Central memory CD4-positive, alpha-beta T cell (primary cell): ENCODE measurements at places on chromosomes 12 and 14.

DNA sequence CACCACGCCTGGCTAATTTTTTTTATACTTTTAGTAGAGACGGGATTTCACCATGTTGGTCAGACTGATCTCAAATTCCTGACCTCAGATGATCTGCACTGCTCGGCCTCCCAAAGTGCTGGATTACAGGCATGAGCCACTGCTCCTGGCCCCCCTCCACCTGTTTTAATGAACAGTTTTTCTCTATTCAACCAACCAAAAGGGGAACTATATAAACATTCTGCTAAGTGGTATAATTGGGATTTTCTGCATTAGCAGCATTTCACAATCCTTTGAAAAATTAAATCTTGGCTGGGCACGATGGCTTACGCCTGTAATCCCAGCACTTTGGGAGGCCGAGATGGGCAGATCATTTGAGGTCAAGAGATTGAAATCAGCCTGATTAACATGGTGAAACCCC, 44.8 kb downstream of the KNTC1 start:
- DNase-seq: no peak

DNA sequence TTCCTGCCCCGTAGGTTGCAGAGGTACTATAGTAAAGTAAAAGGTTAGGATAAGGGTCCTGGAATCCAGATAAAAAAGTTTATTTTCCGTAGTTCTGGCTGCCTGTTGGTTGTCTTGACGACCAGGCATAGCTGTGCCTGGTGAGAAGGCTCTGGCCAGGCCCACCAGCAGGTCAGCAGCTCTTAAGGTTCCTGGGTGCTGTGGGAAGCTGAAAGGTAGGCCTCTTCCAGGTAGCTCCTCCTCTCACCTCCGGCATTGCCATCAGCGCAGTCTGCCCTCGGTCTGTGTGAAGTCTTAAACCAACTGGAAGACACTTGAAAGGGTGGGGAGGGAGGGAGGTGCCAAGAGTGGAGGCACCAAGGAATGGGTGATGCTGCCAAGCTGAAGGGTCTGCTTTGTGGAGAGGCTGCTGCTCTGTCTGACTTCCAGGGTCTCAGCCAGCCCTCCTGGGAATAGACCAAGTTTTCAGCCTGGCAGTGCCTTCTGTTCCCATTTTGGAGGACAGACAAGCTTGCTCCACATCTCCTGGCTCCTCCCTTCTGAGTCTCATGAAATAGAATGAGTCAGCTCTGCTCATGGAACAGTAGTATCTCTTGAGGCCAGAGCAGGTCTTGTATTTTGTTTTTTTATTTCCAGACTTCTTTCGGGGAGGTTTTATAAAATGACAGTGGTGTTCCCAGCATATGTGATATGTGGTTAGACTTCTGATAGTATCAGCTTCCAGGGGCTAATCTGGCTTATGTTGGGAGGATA, 5.2 kb upstream of the ACADS start:
- DNase-seq: no peak

DNA sequence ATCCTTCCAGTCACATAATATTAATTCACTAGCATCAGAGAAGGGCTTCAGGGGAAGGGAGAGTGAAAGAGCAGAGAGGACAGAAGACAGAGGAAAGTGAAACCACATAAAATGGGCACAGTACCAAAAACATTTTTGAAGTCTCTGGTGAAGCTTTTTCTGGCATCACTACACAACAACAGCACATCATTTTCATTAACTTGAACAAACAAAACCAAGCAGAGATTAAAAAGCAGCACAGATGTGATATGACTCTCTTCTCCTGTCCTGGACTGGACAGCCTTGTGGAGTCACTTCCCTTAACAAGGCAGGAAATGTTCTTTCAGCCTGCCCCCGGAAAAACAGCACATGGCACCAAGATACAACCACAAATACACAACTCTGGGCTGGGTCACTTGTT, 112.0 kb downstream of the TSPAN8 start:
- no peak for DNase-seq

DNA sequence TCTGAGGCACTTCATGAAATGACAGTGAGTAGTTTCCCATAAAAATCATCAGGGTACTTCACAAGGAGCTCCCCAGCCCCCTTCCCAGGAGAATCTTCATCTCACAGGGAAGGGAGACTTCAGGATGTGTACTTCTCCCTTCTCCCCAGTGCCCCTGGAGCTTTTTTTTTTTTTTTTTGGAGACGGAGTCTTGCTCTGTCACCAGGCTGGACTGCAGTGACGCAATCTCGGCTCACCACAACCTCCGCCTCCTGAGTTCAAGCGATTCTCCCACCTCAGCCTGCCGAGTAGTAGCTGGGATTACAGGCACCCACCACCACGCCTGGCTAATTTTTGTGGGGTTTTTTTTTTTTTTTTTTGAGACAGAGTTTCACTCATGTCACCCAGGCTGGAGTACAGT, 10.4 kb downstream of the ITPK1 start:
- no peak for DNase-seq

DNA sequence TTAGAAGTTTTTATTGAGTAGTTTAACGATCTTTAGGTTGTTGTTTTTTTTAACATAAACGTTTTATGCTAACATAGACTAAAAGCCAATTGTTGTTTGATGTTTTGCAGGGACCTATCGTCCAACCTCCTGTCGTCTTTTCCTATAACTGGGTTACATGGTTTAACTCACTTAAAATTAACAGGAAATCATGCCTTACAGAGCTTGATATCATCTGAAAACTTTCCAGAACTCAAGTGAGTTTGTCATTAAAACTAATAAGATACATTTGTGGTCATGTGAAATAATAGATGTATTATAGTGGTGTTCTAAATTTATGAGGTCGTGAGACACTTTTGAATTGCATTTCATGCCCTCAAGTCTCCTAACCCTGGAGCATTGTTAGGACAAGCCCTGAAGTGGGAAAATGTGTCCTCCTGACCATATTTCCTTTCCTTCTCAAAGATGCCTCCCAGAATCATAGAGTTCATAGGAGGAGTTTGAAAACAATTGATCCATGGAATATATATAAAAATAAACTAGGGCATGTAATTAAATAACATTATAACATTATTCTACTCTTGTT, 84.9 kb downstream of the ZFC3H1 start:
- DNase-seq: no peak

- DNase-seq: no peak
Measured at GRCh38 chr14:95431199-95432143, 85.0 kb downstream of the SYNE3 start.

DNA sequence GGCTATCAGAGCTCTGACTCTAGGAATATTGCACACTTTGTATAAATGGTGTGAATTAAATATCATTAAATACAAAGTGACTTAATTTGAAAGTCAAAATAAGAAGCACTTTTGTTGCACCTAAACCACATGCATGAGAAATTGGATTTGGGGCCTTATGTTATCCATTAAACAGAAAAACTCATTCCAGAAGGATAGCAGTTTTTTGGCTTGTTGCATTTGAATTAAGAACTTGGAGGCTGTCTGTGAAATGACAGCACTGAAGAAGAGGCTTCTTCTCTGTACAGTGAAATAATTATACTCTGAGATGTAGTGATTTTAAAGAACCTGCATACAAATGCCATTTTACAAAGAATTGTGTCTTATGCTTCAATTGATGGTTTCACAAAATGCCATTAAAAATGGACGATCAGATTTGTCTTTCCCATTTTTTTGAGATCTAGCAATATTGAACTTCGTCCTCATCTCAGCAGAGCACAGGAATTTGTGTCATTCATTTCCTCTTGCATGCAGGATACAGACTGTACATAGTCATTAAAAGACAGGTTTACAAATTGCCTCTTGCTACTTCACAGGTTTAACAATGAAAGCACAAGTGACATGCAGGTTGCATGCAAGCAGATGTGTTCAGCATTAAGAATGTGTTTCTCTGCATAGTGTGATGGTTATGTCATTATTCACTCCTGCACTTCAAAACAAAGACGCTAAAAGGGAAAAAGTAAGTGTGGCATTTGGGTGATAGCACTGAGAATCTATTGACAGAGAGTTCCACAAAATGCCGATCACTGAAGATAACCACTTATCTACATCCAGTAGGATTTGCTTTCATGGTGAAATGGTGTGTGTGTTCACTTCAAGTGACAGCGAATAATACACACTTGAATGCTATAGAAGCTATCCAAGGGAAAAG, 35.9 kb upstream of the PYGL start:
- no peak for DNase-seq

GRCh38 chr14:54894995-54895394, 7.6 kb downstream of the GCH1 start:
- no peak for DNase-seq

DNA sequence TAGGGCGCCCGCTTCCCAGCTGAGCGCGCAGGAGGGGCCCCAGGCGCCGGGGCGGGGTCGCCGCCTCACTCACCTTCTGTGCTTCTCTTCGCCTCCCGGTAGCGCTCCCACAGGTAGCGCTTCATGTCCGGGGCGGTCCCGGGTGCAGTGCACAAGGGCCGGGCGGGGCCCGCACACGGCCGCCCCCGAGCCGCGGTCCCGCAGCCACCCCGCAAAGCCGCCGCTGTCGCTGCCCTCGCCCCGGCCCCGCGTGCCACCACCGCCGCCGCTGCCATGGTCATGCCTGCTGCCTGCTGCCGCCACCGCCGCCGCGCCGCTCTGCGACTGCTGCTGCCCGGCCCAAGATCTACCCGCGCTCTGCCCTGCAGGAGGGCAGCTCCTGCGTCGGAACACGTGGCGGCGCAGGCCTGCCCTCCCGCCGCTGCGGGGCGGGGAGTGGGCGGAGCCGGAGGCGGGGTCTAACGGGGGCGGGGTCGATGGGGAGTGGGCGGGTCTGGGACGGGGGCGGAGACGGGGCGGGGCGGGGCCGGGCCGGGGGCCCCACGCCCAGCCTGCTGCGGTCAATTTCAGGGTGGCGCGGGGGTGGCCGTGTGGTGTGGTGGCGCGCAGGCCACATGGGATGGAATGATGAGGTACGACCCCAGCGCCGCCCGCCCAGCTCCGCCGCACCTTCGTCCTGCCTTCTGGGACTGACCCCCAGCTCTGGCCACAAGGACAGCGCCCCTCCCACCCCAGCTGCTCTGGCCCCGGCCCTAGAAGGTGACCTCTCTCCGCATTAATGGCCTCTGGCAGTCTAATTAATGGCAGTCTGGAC, at the start of gene NT5DC3:
Gene NT5DC3 (minus strand): TSS at position 359 of the 814 bp plus-strand sequence. CDS start 78 bp downstream, at position 281.
- DNase-seq: peak; percentile 82

GRCh38 chr14:67589204-67589770, 10.8 kb downstream of the PIGH start:
- DNase-seq: no peak

GRCh38 chr12:110937104-110937641, 16.8 kb upstream of the MYL2 start:
- peak; percentile 28 for DNase-seq

GRCh38 chr12:51687177-51687576, 96.1 kb downstream of the SCN8A start:
- DNase-seq: no peak

- no peak for DNase-seq
Measured at GRCh38 chr14:22848351-22849164, 12.2 kb downstream of the MMP14 start.

GRCh38 chr14:22887990-22888378, 5.0 kb downstream of the REM2 start:
- DNase-seq: no peak

DNA sequence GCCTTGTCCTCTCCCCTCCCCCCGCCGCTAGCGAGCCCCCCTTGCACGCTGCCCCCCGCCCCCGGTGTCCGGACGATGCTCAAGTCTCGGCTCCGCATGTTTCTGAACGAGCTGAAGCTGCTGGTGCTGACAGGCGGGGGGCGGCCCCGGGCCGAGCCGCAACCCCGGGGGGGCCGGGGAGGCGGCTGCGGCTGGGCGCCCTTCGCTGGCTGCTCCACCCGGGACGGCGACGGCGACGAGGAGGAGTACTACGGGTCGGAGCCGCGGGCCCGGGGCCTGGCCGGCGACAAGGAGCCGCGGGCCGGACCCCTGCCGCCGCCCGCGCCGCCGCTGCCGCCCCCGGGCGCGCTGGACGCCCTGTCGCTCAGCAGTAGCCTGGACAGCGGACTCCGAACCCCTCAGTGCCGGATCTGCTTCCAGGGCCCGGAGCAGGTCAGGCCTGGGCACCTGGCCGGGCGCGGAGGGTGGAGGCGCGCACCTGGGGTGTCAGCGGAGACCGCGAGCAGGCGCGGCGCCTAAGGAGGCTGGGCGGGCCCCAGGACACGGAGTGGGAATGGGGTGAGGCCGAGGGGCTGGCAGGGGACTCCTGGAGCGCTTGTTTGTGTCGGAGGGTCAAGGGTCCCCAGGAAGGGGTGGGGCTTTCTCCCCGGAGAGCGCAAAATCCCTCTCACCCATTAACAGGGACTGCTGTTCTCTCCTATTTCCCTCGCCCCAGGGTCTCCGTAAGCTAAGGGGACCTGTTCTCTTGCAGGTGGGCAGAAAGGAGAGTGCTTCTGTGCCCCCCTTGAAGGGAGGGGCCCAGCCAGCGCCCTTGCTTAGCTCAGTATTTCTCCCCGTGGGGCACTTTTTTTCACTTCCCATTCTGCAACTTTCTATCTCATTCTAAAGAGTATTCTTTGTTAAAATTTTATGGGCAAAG, 810 bp downstream of the MARCHF9 start:
- DNase-seq: peak; percentile 51

GRCh38 chr14:37599507-37600368, 4.3 kb downstream of the TTC6 start:
- DNase-seq: no peak

GRCh38 chr14:46230540-46230939, 421.0 kb downstream of the RPL10L start:
- DNase-seq: no peak

DNA sequence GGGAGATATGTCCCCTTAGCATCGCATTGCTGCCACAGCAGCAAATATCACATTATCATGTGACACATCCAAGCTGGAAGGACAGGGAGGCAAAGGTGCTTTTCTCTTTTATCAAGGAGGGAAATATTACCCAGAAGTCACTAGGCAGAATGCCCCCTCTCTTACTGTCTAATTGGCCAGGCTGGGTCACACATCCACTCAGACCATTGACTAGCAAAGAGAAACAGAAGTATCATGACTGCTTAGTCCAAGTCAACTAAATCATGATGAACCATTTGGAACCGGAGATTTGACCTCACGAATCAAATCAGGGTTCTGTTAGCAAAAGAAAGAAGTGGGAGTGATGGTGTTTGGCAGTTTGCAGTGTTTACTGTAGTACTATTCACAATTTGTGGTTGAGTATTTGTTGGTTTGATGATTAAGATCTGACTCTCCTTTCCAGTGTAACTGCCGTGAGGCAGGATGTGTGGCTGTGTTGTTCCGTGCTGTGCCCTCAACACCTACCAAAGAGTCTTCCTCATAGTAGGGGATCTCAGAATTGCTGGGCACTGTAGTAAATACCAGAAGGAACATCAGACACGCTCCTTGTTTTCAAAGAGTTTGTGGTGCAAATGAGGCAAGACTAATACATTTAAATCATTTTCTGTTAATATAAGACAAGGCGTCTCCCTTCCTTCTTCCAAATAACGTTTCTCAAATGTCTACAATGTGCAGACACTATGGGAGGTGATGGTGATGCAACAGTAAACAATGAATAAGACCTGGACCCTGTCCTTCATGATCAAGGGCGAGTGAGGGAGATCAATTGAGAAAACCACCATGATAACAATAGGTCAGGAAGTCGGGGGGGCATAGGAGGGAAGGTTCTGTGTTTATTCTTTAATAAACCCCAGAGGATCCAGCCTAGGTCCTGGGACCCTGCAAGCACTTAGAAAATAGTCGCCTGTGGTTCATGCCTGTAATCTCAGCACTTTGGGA, 194.4 kb upstream of the CRY1 start:
- peak; percentile 30 for DNase-seq
